ENCODE measurements at places on chromosomes 12 and 14.

DNA sequence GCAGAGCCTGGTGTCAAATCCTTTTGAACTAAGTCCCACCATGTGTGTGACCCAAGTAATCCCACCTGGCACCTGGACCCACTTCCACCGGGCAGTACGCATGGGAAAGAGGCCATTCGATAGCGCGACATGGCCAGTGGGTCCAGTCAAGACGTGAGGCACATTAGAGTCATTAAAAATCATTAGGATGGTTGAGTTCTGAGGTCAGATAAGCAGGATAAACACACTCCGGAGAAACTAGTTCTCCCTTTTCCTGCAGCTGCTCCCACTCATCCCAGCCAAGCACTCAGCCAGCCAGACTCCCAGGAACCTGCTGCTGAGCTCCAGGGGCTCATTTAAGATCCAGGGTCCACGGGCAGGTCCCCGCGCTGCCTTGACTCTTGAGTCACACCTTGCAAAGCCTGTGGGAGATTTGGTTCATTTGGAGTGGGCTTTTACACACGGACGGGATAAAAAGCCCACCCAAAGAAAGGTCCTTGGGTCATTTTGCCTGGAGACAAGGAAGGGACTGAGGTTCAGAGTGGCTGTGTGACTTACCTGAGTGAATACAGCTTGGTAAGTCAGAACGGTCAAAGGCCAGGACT, 313.9 kb downstream of the BCL11B start:
- DNase-seq = no peak

DNA sequence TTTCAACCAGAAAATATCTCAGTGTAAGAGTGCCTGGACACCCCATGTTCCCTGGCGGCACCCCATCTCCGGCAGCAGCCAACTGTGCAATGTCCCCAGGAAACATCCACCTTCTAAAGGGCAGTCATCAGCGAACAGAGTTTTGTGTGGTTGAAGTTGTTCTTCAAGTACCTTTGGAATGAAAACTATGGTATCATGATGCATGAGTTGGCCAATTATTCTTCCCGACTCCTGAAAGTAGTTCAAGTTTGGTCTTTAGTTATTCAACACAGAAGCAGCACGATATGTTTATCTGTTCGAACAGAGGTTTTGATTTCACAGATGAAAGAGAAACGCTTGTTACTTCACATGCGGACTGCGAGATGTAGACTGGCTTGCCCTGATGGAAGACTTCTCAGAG, 21.1 kb upstream of the TTC7B start:
- DNase-seq = no peak

DNA sequence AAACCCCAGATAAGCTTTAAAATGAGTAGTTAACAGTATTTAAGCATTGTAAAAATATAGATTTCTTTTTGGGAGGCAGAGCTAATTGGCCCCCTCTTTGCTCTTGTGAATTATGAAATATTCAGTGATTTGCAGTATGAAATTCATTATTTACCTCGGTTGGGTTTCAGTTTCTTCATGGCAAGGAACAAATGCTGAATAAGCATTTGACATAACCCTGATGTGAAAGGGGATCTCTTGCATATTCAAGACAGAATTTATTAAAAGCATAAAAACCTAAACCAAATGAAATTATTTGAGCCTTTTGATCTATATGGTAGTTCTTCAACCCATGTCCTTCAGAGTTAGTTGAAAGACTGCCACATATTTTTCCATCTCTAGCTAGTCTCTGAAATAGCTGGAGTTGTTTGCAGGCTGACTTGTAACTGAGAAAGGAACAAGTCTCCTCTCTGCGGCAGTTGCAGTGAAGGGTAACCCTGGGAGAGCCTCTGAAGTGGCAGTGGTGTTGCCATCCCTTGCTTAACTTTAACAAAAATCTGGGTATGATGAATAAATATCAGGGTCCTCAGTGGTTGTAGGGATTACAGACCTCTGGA, 690 bp downstream of the AKAP6 start:
- DNase-seq = no peak

- no peak for DNase-seq
Measured at GRCh38 chr12:4775936-4776335, 55.7 kb downstream of the GALNT8 start.

DNA sequence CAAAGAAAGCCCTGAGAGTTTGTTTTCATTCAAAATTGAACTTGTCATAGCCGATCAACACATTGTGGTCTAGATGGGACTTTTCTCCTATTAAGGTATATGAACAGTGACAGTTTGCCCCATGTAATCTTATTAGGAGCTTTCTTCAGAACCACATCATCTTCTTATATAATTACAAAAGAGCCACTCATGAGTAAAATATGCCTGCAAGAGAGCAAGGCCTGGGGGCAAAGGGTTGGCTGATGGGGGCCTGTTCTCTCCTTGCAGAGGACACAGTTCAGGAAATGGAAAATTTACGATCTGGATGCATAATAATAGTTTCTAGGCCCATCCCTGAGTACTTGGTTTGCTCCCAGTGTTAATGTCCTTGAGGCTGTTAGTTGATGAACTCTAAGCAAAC, 87.8 kb downstream of the FLRT2 start:
- no peak for DNase-seq

DNA sequence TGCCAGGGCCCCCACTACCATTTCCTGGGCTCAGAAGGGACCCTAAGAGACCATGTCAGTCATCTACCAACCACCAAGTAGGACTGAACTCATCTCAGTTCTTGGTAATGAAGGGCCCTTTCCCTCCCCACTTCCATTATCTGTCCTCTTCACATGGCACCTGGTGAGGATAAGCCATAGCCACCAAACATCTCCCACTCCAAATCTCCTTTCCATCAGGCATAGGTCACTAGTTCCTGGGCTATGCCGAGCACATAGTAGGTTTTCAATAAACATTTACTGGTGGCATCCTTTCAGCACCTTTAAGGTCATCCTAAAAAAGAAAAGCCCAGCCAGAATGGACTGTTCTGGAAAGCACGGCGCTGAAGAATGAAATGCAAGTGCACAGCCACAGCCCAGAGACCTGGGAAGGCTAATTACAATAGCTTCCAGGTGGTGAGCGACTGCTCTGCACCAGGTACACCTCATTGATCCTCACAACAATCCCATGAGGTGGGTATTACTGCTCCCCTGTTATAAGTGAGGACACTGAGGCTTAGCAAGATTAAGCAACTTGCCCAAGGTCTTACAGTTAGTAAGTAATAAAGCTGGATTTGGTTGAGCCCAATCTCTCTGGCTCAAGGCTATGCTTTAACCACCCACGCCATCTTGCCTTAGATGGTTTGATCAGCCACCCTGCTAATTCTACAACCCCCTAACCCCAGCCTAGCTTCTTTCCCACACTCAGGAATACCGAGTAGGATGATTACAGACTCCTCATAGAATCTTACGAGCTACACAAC, 4.6 kb downstream of the SMUG1 start:
- DNase-seq = no peak

Data from stimulated activated CD4-positive, alpha-beta T cell treated with anti-CD3 and anti-CD28 coated beads, Interleukin-2, amount 100 ng/mL, for 48 hours (primary cell).